ENCODE measurements at places on chromosomes 3 and 15.

DNA sequence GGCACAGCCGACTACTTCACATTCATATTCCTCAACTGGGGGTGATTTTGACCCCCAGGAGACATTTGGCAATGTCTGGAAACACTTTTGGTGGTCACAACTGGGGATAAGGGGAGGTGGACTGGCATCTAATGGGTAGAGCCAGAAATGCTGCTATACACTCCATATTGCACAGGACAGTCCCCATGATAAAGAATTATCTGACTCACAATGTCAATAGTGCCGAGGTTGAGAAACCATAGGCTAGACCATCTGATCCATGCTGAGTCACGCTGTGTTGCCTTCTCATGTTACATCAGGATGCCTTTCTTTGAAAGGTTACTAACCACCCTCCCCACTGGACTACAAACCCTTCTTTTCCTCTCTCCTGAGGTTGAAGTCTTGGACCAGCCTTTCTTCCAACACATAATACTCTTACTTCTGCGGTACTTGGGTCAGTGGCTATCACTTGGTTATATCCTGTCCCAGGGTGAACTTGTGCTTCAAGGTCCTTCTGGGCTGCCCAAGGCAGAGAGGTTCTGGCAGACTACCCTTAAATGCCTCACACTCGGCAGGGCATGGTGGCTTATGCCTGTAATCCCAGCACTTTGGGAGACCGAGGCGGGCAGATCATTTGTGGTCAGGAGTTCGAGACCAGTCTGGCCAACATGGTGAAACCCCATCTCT, 68.8 kb downstream of the CTNNB1 start:
- DNase-seq = no peak

GRCh38 chr3:171895291-171895690, 52.1 kb downstream of the TMEM212 start:
- DNase-seq = no peak

DNA sequence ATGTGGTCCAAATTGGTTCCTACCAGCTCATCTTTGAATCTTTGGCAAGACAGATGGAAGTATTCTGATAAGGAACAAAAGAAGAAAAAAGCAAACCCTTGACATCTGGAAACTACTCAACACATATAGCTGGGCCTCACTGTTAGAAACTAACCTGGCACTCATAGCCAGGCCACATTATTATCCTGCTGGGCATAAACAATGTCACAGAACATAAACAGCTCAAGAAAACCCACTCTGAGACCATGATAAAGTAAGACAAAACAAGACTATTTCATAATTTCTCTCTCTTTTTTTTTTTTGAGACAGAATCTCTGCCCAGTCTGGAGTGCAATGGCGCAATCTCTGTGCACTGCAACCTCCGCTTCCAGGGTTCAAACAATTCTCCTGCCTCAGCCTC, 1093.2 kb downstream of the FHIT start:
- DNase-seq = no peak

DNA sequence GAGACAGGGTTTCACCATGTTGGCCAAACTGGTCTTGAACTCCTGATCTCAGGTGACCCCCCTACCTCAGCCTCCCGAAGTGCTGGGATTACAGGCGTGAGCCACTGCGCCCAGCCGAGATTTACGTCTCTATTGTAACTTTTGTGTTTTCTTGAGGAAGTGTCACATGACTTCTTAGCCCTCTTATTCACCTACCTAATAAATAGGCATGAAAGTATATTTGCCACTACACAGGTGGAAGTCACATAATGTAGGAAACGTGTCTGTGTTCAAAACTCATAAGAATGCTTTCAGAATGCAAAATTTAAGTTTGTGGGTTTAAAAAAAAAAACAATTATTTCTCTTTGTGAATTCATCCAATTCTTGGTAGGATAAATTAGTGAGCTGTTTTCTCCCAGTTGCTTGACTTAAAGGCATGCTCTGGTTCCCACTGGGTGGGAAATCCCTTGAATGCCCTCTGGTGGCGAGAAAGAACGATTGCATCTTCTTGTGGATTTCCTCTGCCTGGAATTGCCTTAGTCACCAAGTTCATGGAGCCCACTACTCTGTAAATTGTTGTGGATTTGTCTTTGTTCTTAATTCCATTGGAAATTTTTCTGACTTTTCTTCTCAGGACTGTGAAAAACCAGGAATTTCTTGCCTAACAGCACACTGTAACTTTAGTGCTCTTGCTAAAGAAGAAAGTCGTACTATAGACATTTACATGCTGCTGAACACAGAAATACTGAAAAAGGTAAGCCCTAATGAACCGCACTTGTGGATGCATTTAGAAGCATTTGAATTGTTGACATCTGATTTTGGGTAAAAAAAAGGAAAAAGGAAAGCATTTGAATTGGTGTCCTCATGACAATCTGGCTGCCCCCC, 82.2 kb upstream of the CTDSPL start:
- no peak for DNase-seq

- no peak for DNase-seq
These were observed 130.8 kb downstream of the UNC13C start for GRCh38 chr15:54109014-54109413.

GRCh38 chr15:86403221-86403620, 323.6 kb downstream of the AGBL1 start:
- no peak for DNase-seq

DNA sequence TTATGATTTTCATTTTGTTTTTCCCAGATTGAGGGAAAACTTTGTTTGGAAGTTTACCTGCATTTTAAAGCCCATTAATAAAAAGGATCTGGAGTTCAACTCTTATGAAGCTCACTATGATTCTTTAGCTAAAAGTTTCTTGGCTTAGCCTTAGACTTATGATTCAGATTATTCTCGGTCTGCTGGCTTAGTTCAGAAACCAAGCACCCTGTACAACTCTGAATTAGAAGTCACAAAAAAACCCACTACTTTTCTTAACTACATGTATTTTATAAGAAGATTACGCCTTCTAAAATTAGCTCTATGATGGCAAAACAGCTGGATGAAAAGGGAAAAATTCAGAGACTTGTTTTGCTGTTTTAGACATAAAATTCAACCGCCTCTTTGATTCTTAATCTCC, 14.3 kb upstream of the DENND4A start:
- DNase-seq = no peak

GRCh38 chr15:100853676-100854440, 25.8 kb upstream of the ALDH1A3 start:
- no peak for DNase-seq

DNA sequence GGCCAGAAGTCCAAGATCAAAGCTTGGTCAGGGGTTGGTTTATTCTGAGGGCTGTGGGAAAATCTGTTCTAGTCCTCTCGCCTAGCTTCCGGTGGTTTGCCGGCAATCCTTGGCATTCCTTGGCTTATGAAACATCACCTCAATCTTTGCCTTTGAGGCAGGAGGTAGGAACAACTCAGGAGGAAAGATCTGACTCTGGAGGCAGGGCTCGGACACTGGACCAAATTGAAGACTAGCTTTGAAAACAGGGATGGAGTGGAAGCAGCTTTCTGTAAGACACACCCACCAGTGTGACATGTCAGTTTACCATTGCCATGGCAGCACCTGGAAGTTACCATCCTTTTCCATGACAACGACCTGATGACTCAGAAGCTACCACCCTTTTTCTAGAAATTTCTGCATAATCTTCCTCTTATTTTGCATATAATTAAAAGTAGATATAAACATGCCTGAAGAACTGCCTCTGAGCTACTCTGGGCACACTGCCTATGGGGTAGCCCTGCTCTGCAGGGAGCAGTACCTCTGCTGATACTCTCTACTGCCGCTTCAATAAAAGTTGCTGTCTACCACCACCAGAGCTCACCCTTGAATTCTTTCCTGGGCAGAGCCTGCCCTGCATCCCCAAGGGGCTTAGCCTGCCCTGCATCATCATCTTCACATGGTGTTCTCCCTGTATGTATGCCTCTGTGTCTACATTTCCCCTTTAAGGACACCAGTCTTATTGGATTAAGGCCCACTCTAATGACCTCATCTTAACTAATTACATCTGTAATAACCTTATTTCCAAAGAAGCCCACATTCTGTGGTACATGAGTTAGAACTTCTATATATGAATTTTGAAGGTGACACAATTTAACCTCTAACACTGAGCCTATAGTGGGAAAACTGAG, 38.3 kb upstream of the TM4SF4 start:
- DNase-seq = no peak
